ENCODE measurements at places on chromosomes 1 and 21. TPM values are rescaled to one million over a fixed set of nuclear protein-coding genes. Genes with fewer than 3 reads are reported as not detected.

RUNX3 gene
- total RNA-seq: 243 TPM

FLG2 gene
- total RNA-seq: not detected

WNT2B gene
- total RNA-seq: 0.13 TPM

FCGR3A gene
- 4.3 TPM for total RNA-seq

SHISA4 gene
- total RNA-seq: 0.63 TPM

PTAFR gene
- total RNA-seq: 2.9 TPM

KCNK1 gene
- total RNA-seq: not detected

CD84 gene
- 66.2 TPM for total RNA-seq

LEPR gene
- 5.8 TPM for total RNA-seq

MCOLN3 gene
- 3.2 TPM for total RNA-seq

RNF186 gene
- total RNA-seq: not detected

PPP1R15B gene
- total RNA-seq: 266 TPM

STUM gene
- not detected for total RNA-seq

CFHR5 gene
- not detected for total RNA-seq

HSD11B1 gene
- 1.2 TPM for total RNA-seq

TRIM67 gene
- not detected for total RNA-seq

CELA2B gene
- total RNA-seq: not detected

RHBDL2 gene
- not detected for total RNA-seq

CASQ2 gene
- not detected for total RNA-seq

GOLT1A gene
- total RNA-seq: 0.45 TPM

SPRR2A gene
- total RNA-seq: not detected

NUDT4B gene
- total RNA-seq: not detected

SDC3 gene
- 0.32 TPM for total RNA-seq

HES5 gene
- not detected for total RNA-seq

CCDC27 gene
- not detected for total RNA-seq

LCE1C gene
- total RNA-seq: not detected

PLCH2 gene
- 30.0 TPM for total RNA-seq

FMN2 gene
- total RNA-seq: not detected

INAVA gene
- 0.39 TPM for total RNA-seq

ST6GALNAC3 gene
- total RNA-seq: 0.87 TPM

NBPF4 gene
- not detected for total RNA-seq

FALEC gene
- total RNA-seq: not detected

HPDL gene
- total RNA-seq: 0.17 TPM

ABCA4 gene
- not detected for total RNA-seq

LCE2C gene
- not detected for total RNA-seq

LRRC3 gene
- 1.0 TPM for total RNA-seq

WNT3A gene
- total RNA-seq: not detected

PRR9 gene
- total RNA-seq: not detected

PTPRC gene
- 697 TPM for total RNA-seq

MAP3K21 gene
- 1.4 TPM for total RNA-seq

UBE2J2 gene
- 57.7 TPM for total RNA-seq

MYBPH gene
- not detected for total RNA-seq

All from T-helper 17 cell (primary cell).